ENCODE measurements at places on chromosomes 6 and 20.

- no peak for DNase-seq
These were observed 47.1 kb downstream of the PHACTR2 start for GRCh38 chr6:143724876-143725275.

DNA sequence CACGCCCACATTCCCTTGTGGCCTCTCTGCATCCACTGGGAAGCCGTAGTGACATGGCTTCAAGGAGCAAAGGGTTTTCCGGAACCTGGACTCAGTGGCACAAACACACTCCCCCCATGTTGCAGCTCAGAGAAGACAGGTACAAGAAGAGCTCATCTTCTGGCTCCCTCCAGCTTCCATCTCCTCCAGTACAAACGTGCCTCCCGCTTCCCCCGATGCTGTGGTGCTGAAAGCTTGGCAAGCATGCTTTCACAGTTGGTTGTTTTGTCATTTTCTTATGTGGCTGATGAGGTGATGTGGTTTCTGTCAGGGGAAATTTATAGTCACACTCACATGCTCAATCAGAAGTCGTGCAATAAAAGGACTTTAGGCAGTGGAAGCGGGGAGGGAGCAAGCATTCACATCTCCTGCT lies 258.5 kb downstream of the KIF16B start:
- DNase-seq = no peak

- DNase-seq = no peak
These were observed 256.7 kb downstream of the ATXN1 start for GRCh38 chr6:16504609-16505008.

DNA sequence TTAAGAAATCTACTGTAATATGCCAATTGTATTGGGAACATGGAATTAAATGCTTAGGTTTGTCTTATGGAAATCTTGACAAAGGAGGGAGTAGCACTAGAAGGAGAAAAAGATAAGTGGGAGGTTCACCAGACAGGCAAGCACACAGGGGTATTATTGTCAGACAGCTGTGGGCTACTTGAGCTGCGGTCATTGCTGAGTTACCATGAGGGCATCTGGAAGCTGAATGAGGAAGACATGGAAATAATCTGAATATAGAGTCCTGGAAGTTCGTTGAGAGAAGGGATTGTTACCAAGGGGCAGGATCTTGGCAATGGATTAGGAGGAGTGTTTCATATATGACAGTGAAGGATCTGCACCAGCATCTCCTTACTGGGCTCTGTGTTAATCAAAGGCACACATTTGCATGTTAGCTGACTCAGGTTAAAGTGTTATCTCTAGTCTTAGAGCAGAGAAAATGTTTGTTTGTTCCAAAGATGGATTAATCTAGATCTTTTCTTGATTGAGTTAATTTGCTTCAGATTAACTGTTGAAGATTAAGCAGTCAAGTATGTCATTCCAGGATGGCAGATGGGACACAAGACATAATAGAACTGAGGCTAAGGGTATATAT lies 53.0 kb upstream of the SUPT3H start:
- no peak for DNase-seq

GRCh38 chr6:164554700-164555476 lies 754.5 kb downstream of the C6orf118 start:
- DNase-seq = no peak

- DNase-seq = peak; percentile 53
These were observed 241.4 kb downstream of the IBTK start for GRCh38 chr6:82006027-82006738.

DNA sequence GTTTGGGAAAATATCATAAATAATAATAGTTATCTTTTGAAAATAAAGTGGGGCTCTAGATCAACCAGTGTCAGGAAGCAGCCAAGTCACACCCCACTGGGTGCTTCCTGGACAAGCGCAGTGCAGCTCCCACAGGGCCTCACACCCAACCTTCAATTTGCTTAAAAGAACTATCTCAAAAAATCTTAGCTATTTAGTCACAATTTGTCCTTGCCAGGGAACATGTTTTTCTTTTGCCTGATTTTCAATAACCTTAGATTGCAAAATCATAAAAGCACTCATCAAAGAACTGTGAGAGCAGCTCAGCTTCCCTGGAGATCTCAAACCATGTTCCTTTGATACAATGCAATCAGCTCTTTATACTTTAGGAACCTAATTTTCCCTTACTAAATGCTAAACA lies 1.6 kb upstream of the NCOA7 start:
- DNase-seq = no peak

- peak; percentile 56 for DNase-seq
These were observed 91.9 kb upstream of the LAMP5 start for GRCh38 chr20:9422321-9423057.

DNA sequence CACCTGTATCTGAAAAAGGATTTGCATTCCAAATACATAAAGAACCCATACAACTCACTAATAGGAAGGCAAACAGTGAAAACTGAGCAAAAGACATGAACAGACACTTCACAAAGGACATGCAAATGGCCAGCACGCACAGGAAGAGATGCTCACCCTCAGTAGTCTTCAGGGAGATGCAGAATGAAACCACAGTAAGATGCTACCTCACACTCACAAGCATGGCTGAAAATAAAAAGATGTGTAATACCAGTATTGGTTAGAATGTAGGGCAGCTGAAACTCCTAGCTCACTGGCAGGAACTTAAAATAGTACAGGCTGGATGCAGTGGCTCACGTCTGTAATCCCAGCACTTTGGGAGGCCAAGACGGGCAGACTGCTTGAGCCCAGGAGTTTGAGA lies 64.6 kb downstream of the SNX5 start:
- no peak for DNase-seq

- DNase-seq = no peak
These were observed 804.1 kb upstream of the CITED2 start for GRCh38 chr6:140178520-140178919.

DNA sequence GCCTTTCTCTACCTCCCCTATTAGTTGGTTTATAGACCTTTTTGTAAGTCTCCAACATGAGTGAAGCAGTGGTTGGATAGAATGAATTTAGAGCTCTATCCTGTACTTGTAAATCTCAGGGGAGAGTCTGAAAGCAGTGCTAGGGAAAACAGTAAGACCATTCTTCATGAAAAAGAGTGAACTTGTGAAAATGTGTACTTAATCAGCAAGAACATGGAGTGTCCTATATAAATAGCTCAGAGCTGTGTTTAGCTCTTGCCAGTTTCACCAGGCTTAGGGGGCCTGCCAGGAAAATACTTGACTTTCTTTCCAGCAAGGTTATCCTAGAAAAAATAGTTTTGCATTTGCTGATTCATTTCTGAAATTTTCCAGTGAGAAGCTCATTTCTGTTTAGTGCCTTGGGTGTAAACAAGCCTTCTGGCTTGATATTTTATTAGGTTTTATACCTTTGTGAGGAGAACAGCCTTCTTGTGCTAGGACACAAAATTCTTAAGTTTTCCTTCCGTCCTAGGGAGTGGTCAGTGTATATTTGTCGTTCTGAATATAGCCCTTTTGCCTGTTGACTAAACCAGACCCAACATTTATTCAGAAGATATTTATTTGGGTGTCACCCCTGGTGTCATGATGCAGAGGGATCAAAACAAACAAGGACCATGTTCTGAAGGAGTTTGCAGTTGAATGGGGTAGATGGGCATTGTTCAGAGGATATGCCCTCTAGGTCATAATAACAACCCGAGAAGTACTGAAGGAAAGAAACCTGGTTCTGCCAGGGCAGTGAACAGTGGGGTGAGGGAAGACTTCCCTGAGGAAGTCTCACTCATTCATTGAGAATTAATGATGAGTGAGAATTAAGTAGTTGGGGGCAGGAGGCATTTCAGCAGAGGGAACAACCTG lies 7.6 kb downstream of the ARFGEF2 start:
- peak; percentile 64 for DNase-seq

DNA sequence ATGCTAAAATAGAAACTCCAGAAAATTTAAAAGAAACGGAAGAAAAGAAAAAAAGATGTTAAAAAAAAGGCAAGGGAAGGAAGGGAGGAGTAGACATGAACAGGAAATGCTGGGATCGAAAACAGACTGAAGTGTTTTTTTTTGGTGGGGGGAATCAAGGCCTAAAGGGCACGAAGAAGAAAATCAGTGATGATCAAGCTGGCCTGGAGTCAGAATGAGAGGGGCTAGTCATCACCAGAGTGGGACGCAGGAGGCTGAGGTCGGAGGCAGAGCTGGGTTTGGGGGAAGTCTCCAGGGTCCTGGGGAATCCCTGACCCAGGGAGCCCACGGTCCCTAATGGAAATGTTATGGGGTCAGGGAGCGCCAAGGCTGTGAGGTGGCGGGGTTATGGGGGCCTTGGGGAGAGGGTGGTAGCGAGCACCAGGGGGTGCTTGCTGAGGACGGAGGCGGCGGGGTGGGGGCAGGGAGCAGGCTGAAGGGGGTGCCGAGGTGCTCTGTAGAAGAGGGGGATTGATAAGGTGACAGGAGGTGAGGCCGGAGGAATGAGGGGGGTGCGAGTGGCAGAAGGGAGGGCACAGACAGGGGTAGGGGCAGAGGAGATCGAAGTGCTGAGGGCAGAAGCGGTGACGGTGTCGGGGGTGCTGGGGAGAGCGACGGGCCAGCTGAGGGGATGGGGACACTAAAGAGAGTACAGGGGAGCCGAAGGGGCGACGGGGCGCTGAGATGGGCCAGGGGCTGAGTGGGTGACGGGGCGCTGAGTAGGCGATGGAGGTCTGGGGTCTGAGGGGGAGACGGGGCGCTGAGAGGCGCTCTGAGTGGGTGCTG lies 684 bp downstream of the ZNFX1 start:
- no peak for DNase-seq

GRCh38 chr6:71529769-71530168 lies 241.2 kb downstream of the OGFRL1 start:
- no peak for DNase-seq
